ENCODE measurements at places on chromosomes 3 and 15. TPM values are rescaled to one million over a fixed set of nuclear protein-coding genes. Genes with fewer than 3 reads are reported as not detected.

- DNase-seq = no peak
Measured at GRCh38 chr3:141116721-141117120, 65.6 kb downstream of the SPSB4 start.

GRCh38 chr15:88821993-88822392, 18.8 kb downstream of the ACAN start:
- DNase-seq = no peak

DNA sequence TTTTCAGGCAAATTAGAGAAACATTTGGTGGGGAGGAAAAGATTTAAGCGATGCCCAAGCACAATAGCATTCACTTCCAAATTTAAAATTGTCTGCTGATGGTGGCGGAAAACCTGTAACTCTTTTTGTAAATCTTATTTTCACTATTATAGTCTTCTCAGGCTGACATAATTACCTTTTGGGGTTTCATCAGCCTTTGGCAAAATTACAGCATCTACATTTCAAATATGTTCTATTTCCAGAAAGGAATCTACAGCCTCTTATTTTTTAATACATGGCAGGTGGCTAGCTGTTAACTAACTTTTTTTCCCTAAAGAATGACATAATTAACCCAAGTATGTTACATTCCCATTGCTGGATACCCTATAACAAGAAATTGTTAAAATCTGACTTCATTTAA, 391.5 kb upstream of the CCDC54 start:
- no peak for DNase-seq

GRCh38 chr3:189720736-189721417, 89.7 kb downstream of the TP63 start:
- DNase-seq = no peak

DNA sequence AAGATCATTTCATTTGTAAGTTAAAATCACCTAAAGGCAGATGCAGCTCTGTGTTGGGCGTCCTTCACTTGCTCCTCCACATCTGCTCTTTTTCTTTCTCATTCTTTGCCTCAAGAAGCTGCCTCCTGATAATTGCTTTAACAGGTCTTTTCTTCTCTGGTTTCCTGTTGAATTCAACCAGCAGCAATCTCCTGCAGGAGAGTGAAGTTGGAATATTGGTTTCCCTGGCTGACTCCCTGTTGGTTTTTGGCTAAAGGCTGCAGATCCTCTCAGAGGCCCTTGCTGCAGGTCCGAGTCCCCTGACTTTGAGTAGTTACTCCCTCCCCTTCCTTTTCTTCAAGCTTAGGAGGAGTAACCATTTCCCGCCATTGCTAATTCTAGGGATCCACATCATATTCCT, 4.2 kb downstream of the TP63 start:
- no peak for DNase-seq

GRCh38 chr15:93050648-93051047, 38.4 kb downstream of the RGMA start:
- no peak for DNase-seq

- no peak for DNase-seq
Measured at GRCh38 chr15:81280696-81281455, 43.1 kb downstream of the STARD5 start.

GRCh38 chr3:172666181-172666872, 44.5 kb downstream of the NCEH1 start:
- DNase-seq = no peak

- DNase-seq = no peak
Measured at GRCh38 chr3:185272033-185272432, 18.2 kb upstream of the EHHADH start.

- no peak for DNase-seq
Measured at GRCh38 chr15:74245342-74245931, 9.3 kb downstream of the CCDC33 start.

DNA sequence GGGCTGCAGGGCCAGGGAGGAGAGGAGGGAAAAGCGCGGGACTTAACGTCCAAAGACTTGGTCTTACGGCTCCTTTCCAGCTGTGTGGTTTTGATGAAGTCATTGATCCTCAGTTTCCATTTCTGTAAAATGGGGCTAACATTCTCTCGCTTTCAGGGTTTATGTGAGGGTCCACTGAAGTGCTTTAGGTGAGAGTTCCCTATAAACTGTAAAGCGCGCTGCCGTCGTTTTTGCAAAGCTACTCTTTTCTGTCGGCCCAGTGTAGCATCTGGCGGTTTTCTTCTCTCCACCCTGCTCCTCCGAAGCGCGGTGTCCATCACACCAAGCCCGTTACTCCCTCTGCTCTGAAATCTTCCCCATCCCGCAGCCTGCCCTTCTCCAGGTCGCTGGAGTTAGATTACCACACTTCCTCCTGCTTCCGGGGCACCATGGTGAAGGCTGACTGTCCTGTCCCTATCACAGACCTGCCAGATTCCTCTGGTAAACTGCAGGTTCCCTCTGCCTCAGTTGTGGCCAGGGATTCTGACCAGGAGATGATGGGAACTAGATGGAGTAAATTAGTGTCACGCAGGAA, 702 bp upstream of the DNAJC17 start:
- DNase-seq = no peak

The CCR3 gene
- not detected for total RNA-seq

The CLDN11 gene
- total RNA-seq = 7.2 TPM

Data from colonic mucosa (tissue), 4 donors.